Mesothelial cell of epicardium (in vitro differentiated cells): ENCODE measurements at places on chromosomes 5 and 9.

GRCh38 chr5:130289132-130290088, 385.1 kb downstream of the CHSY3 start:
- DNase-seq, result no peak

DNA sequence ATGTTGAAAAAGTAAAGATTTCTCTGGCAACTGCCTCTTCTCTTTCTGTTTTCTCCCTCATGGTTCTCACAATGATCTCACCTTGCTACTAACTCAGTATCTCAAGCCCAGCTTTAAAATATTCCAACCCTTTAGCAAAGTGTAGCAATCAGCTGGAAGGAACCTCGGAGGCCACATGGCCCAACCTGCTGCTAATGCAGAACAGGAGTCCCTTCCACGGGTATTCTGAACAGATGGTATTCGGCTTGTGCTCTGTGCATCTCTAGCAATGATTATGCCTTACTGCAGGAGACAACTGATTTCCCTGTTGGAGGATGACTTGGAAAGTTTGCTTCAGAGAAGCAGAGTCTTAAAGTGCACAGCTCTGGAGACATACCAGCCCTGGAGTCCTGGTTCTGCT, 151.8 kb upstream of the PPP1R2B start:
- DNase-seq, result no peak

DNA sequence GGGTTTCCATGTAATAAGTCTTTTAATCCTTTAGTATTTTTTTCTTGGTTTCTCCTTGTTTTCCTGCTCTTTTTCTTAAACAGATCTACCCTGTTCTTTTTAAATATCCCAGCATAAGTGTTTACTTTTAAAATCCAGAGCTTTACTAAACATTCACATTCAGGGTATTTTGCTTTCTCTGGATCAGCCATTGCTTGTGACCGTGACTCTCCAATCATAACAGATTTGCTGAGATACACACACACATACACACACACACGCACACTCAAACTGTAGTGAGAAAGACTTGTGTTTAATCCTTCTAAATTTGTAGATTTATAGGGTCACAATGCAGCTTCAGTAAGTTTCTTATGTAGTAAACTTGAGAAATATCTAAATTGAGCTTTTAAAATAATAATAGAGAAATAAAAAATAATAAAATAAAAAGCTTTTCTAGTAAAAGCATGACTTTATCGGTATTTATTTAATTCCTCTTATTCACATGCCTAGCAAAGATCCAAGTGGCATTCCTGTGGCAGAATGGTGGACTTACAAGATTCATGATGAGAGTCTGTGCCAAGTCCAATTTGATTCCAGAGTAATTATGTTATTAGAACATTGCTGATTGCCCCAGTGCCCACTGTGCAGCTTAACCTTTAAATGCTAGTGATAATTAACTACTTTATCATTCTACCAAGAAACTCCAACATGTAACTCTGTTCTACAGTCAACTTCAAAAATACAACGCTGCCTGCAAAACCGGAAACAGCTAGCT, 129.0 kb downstream of the TLE4 start:
- no peak for DNase-seq

GRCh38 chr5:62281411-62281810, 24.6 kb upstream of the KIF2A start:
- no peak for DNase-seq

DNA sequence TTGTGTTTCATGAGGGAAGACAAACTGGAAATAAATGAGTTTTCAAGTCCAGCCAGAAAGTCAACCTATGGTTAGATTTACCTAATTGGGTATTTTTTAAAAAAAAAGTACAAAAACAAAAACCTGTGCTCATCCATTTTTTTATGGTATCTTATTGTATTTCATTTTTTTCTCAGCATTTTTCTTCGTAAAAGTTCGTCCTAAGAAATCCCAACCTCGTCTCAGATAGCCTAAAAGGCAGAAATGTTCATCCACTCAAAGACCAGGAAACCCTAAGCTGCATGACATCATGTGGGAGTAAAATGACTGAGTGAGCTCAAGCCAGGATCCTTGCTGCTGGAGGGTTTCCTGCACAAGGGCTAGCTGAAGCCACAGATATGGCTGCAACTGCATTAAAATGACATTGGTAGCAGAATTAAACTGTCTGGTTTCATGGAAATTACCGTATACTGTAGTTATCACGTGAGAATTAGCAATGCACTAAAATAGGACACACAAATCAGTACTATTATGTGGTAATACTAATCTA, 70.4 kb downstream of the NFIB start:
- DNase-seq, result no peak

- DNase-seq, result no peak
Measured at GRCh38 chr9:91841591-91841990, 108.4 kb downstream of the ROR2 start.

- DNase-seq, result no peak
Measured at GRCh38 chr9:86944796-86945727, 2.2 kb downstream of the GAS1 start.

DNA sequence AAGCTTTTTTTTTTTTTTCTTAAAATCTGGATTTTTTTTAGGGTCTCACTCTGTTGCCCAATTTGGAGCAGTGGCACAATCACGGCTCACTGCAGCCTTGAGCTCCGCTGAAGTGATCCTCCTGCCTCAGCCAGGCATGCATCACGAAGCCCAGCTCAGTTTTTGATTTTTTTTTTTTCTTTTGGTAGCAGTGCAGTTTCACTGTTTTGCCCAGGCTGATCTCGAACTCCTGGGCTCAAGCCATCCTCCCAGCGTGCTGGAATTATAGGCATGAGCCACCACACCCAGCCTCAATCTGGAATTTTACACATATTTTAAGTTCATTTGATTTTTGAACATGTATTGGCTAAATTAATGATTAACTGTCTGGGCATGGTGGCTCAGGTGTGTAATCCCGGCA, 36.3 kb downstream of the TRIO start:
- no peak for DNase-seq

GRCh38 chr9:133863257-133863592, 125.1 kb upstream of the SARDH start:
- no peak for DNase-seq

DNA sequence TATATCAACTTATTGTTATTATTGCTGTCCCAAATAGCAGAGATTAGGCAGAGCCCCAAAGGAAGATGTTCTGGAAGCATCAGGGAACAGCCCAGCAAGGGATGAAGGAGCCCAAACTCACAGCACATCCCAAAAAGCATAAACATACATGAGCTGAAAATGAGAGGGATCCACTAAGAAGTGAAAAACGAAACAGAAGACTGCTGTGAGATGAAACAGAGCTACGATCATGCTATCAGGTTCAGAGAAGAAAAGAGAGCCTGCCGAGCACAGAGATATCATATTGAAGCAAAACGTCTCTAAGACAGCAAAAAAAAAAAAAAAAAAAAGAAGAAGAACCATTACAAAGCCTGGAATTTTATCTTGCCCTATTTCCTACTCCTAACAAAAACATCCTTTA, 127.3 kb downstream of the ZNF608 start:
- no peak for DNase-seq

DNA sequence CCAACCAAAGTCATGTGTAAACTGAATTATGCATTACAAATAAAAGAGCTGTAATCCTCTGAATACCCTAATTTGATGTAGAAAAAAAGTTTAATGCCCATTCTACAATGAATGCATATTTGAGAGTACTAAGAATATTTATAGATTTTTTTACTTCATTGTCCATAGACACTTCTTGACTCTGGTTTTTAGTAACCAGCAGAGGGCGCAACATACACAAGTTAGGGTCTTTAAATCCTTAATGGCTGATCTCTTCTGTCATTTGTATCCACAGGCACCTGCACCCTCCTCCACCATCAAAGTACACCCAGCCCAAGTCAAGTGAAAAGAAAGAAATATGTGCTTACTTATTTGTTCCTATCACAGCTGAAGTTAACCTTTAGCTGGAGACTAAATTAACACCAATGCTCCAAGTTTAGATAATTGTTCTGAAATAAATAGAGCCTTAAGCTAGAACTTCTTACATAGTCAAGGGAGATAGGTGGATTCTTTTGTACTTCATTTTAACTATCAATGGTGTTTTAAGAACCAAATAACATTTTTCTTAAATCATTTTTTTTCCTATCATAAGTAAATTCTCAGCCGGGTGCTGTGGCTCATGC, 524.2 kb upstream of the DAB2 start:
- DNase-seq, result peak; percentile 29

DNA sequence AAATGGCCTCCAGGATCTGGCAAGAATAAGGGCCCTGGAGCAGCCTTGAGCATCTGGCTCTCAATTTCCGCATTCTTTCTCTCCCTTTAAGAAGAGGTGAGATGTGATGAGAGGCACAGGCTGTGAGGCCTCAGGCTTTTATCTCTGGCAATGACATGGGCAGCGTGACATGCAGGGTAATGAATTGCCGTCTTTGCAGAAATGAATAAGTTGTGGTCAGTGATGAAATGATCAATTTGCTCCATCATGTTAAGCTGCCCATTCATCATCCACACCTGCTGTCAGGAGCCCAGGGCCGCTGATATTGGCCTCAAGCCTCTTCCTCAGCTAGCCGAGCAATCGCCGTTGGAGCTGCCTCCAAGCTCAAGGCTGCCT, 265.3 kb downstream of the TRIM32 start:
- DNase-seq, result no peak

- no peak for DNase-seq
Measured at GRCh38 chr5:147400881-147401280, 109.0 kb downstream of the DPYSL3 start.

- no peak for DNase-seq
Measured at GRCh38 chr5:36723912-36724311, 117.5 kb downstream of the SLC1A3 start.
